ENCODE measurements at places on chromosomes 6 and 20.

DNA sequence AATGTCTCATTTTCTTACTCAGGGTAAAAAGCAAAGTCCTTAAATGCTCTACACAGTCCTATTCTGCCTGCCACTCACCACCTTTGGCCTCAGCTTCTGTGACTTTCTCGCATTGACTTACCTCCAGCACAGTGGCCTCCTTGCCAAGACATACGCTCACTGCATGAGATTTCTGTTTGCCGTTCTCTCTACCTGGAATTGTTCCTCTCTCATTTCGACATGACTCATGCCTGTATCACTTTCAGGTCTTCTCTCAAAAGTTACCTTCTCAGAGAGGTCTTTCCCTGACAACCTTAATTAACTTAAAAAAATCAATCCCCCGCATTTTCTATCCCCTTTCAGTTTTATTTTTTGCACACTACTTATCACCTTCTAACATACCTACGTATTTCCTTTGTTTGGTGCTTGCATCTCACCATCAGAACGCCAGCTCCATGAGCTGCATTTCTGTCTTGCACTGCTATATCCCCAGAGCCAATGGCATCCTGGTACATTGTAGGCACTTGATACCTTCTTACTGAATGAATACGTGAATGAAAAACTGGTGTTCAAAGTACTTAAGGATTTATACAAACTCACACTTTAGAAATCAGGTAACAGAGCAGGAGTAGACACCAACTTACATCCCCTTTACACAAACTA lies 24.5 kb downstream of the TENT5A start:
- DNase-seq: no peak

GRCh38 chr6:130885392-130886192 lies 58.4 kb downstream of the SMLR1 start:
- peak; percentile 79 for DNase-seq

DNA sequence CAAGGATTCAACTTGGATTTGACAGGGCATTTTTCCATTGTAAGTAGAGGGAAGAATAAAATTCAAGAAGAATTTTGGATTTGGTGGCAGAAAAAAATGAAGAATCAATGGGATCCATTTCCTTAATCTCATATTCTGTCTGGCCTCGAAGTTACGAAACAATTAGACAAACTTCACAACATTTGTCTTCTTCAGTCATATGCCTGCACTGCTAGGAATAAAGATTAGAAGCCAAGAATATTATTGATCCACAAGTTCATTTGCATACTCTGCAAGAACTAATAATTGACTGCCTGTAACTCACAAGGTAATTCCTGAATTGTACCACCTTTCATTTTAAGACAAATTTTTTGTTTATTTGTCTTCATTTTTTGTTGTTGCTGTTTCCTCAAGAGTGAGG lies 486.2 kb downstream of the HAO1 start:
- DNase-seq: no peak

DNA sequence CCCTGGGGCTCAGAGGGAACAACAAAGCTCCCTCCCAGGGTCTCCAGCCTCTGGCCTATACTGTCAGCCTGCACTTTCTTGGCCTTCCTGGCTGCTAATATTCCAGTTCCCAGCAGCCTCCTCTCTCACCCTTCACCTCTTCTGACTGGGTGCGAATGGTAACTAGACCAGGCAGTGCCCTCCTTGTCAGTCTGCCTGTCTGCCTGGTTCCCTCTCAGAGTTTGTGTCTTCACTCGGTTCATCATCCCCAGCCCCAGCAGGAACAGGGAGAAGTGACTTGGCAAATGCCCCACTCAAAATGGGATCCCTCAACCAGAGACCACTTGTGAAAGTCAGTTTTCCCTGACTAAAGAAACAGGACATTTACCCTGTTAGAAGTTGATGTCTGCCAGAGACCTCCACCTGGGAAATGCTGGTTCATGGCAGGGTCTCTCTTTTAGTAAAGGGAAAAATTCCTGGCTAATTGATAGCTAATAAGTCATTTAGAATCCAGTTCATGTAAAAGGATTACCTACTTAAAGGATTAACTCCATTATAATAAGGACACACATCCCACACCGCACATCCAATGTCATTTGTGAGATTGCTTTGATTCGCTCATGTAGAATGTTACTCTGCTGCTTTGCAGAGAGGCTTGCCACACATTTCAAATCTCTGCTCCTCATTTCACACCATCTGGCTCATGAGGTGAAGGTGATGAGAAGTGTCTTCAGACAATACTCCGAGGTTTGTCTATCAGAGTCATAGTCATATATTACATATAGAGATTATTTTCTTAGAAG lies 18.6 kb upstream of the MICB start:
- DNase-seq: no peak

GRCh38 chr6:101001607-101002006 lies 120.5 kb upstream of the ASCC3 start:
- no peak for DNase-seq

GRCh38 chr20:63402860-63403220 lies 41.7 kb upstream of the CHRNA4 start:
- DNase-seq: no peak

DNA sequence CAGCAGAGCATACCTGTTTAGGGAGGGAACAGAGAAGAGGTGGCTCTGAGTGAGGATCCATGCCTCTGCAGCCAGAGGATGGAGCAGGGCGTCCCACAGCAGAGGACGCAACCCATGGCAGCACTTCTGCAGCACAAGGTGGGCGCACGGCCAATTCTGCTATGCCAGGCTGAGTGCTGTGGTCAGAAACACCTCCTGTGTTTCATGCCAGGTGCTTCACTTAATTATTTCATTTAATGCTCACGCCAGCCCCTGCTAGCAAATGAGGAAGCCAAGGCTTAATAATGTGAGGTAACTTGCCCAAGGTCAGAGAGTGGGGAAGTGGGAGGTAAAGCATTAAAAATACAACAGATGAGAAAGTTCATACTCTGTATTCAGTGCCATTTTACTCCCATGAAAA lies 68.5 kb upstream of the PTGIS start:
- no peak for DNase-seq

DNA sequence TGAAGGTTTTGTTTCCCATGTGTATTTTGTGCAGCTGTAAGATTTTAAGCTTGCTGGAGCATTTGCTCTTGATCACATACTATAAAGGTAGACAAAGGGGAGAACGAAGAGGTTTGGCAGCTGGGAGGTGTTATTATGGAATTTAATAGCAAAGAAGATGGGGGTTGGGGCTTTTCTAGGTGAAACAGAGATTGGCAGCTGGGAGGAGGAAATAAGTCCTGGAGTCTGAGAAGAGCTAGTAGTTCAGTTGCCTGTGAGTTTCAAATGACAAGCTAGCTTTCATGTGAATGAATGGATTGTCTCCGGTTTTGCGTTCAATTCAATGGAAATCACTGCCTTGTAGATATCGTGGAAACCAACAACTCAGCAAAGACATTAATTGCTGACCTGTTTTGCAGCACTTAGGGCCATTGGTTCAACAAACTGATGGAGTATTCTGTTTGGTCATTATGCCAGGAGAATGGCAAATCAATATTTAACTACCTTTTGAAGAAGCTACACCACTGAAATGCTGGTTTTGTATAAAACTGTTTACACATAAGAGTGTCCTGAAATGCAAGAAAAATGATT lies 38.1 kb upstream of the FLRT3 start:
- no peak for DNase-seq

GRCh38 chr6:159493898-159494585 lies 199.0 kb downstream of the SOD2 start:
- DNase-seq: no peak

- DNase-seq: peak; percentile 85
Measured at GRCh38 chr6:85323435-85324040, 126.3 kb upstream of the NT5E start.

DNA sequence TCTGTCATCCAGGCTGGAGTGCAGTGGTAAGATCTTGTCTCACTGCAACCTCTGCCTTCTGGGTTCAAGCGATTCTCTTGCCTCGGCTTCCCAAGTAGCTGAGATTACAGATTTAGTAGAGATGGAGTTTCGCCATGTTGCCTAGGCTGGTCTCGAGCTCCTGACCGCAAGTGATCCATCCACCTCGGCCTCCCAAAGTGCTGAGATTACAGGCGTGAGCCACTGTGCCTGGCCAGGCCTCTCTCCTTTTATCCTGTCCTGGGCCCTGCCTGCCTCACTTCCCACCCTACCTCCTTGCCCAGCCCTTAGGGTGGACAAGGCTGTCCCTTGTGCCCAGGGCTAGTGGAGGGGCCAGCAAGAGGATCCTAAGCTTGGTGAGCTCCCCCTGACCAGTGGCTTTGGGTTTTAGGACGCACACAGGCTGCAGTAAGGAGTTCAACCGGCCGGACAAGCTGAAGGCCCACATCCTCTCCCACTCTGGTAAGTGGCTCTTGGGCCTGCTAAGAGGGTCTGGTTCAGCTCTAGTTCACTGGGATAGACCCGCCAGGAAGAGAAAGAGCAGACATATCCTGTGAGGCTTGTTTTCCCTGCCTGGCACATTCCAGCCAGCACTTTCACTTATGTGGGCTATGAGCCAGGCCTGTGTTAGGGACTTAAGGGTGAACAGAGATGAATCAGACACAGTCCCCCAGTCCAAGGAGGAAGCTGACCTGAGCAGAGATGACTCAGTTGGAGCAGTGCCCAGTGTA lies 21.9 kb upstream of the CHMP4B start:
- DNase-seq: peak; percentile 45

DNA sequence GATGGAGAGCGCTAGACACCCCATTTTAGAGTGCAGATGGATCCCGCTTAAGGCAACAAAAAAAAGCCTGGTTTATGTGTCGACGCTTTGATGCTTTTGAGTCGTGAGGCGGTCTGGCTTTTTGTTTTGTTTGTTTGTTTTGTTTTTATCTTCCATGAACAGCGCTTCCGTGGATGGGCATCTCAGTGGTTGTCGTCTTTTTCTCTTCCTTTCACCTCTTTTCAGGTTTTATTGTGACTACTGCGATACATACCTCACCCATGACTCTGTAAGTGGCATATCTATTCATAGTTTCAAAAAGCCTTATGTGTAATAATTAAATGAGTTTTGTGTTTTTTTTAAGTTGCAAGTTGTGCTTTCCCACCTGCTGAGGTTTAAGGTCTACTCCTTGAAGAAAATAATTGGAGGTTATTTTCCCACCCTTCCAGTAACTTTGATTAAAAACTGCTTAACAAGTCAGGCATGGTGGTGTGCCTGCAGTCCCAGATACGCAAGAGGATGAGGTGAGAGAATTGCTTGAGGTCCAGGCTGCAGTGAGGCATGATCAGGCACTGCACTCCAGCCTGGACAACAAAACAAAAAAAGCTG lies 476 bp downstream of the SNRPC start:
- DNase-seq: no peak

GRCh38 chr20:19915111-19915798 lies 101.9 kb upstream of the NAA20 start:
- DNase-seq: no peak

GRCh38 chr20:20184149-20184548 lies 131.8 kb downstream of the CFAP61 start:
- no peak for DNase-seq

- DNase-seq: no peak
Measured at GRCh38 chr6:121816906-121817540, 381.6 kb downstream of the GJA1 start.

- no peak for DNase-seq
Measured at GRCh38 chr6:36954262-36954931, at the start of gene PI16. PI16 (plus strand) TSS chr6:36954738; CDS start chr6:36954761, 23 bp downstream.

- peak; percentile 67 for DNase-seq
Measured at GRCh38 chr6:93418408-93419303, 703 bp downstream of the EPHA7 start.

DNA sequence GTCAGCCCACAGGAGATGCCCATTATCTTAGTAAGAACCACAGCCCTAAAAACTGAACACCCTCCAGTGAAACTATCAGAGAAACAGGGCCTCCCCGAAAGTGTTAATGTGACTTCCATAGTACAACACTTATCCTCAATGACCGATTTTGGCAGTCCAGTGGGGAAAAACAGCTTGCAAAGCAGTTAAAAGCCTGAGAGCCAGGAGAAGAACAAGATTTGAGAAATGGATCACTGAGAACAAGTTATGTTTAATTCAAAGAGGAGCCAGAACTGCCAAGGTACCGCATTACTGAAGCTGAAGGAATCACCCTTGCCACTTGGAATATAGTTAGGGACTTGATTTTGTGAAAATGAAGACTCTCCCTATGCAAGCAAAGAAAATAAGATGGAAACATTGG lies 236.9 kb downstream of the QKI start:
- no peak for DNase-seq

DNA sequence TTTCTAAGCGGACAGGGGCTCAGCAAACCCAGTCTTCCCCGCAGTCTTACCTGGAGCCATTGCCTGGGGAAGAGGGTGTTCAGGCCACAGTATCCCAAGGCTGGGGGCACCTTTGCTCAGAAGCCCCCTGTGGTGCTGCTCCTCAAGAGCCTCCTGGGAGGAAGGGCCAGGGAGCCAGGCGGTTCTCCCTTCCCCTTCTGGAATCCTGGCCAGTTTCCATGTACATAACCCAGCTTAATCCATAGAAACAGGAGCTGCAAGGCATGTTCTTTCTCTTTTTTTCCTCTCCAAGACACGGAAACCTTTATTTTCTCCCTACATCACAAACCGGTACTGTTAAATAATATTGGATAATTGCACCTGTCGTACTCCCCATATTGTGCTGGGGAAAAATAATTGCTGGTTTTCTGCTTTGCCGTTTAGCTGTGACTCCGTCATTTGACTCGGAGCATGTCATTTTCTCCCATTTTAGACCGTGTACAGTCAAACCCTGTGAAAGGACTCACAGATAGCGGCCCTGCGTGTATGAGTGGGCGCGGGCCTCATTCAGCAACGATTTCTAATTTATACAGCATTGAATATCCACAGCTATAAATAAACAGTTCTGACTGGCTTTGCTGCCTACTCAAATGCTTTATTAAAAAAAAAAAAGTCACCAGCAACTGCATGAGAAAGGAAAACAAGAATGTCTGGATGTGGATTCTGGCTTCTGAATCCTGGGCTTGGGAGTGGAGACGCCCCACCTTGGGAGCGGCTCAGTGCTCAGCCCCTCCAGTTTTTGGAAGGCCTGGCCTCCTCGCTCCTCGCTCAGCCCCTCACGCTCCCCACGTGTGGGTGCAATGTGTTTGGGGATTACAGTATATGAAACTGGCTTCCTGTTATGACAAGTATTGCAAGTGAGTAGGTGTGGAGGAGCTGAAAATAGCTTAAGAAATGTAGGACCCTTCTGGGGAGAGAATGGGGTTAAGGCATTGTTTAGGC lies 67.3 kb downstream of the ADTRP start:
- DNase-seq: no peak

DNA sequence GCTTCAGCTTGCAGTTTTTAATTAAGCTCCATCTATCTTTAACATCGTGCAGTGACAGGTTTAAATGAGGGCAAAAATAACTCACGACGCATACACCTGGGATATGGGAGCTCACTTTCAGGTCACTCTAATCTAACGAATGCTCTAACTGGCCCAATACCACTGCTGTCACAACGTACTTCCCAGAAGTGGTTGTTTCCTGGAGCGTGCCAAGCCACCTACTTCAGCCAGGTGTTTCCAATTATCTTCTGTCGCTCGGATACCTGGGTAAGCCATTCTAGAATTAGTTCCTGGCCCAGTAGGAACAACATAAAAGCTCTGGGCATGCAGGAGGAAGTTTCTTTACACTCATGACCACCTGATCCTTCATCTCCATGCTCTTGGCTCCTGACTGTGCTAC lies 147.4 kb downstream of the FOXC1 start:
- no peak for DNase-seq

Data from endothelial cell (in vitro differentiated cells).